ENCODE measurements at places on chromosomes 11 and 22.

DNA sequence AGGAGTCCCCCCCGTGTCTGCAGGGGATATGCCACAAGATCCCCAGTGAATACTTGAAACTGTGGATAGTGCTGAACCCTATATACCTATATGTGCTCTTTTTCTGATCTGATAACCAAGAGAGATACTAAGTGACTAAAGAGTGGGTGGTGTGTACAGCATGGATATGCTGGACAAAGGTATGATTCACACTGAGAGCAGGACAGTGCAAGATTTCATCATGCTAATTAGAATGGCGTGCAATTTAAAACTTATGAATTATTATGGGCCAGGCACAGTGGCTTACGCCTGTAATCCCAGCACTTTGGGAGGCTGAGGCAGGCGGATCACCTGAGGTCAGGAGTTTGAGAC, 90.2 kb upstream of the ALKBH3 start:
- DNase-seq: no peak

- DNase-seq: peak; percentile 63
Observed at GRCh38 chr11:64923151-64923661, 1.3 kb upstream of the PPP2R5B start.

- peak; percentile 75 for DNase-seq
Observed at GRCh38 chr11:99370549-99371216, 349.9 kb downstream of the CNTN5 start.

GRCh38 chr11:9053316-9054035, 37.9 kb downstream of the SCUBE2 start:
- DNase-seq: no peak

All from right cardiac atrium (tissue), 5 donors.